ENCODE measurements at places on chromosomes 6 and 20. TPM values are rescaled to one million over a fixed set of nuclear protein-coding genes. Genes with fewer than 3 reads are reported as not detected.

Gene NHLRC1
- 0.50 TPM for polyA plus RNA-seq

DNA sequence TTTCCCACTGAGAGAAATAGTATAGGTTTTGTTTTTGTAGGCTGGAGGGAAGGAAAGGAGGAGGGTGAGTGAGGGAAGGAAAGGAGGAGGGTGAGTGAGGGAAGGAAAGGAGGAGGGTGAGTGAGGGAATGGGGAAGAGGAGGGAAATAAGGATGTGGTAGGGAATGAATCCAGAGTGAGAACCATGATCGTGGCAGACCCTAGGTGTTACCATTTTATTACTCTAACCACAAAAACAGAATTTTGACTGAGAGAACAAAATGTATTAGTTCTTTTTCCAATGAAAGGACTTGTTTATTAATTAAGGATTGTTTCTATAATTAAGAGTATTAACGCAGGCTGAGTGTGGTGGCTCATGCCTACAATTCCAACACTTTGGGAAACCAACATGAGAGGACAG lies 16.4 kb downstream of the SSR1 start:
- no peak for DNase-seq

DNA sequence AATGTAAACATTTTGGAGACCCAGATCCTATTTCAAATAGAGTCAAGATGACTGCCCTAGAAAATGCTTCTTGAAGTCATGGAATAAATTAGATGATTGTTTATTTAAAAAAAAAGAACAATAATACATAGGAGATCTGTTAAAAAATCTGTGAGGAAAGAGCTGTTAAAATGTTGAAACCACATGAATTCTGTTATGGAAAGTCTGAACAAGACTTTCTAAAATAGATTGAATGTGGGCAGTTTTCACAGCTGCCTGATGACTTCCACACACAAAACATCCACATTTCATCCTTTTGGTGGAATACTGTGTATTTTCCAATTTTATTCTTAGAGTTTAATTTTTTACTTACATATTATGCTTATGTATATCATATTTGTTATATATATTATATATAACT lies 186.1 kb downstream of the LAMA2 start:
- DNase-seq = no peak

- DNase-seq = no peak
Measured at GRCh38 chr6:106186172-106186571, 100.0 kb downstream of the PRDM1 start.

- DNase-seq = no peak
Measured at GRCh38 chr6:150144294-150144868, 1.5 kb downstream of the PPP1R14C start.

Gene PTK6
- polyA plus RNA-seq = 23.6 TPM

- DNase-seq = no peak
Measured at GRCh38 chr6:25903467-25904099, 26.9 kb downstream of the SLC17A2 start.

Measured in stomach (tissue), 19 donors.